ENCODE measurements at places on chromosomes 12 and 14.

- no peak for DNase-seq
Observed at GRCh38 chr12:133217219-133217618, 18.5 kb downstream of the ANHX start.

DNA sequence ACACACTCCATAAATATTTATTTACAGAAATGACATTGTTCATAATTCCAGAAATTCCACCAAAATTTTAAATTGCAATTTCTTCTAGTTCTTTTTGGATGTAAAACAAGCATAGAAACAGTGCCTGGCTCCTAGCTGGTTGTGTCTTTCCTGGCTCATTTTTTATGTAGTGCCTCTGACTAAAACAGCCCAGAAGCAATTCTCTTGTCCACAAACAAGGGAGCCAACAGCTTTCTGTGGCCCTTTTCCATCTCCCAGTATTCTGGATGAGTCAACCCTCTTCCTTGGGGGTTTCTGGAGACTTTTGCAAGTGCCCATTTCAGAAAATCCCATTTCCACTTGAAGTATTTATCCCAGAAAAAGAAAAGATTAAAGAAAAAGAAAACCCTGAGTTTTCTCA, 141.4 kb downstream of the PHLDA1 start:
- DNase-seq: peak; percentile 34

DNA sequence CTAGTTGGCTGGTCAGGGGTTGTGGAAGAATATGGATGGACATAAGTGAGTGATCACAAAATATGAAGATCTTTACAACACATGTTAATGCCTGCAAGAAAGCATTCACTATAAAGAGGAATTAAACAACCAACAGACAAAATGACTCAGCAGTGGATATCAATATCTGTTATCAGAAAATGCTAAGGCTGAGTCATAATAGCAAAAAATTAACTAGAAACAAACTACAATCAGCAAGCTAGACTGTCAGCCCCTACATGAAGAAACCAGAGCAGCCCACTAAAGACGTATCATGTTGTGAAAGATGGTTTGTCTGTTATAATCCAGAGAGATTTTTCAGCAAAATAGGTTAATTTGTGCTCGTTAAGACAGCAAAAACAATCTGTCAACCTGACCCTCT, 472.9 kb downstream of the NELL2 start:
- no peak for DNase-seq

- DNase-seq: no peak
Observed at GRCh38 chr12:56385873-56386272, 23.2 kb upstream of the APOF start.

DNA sequence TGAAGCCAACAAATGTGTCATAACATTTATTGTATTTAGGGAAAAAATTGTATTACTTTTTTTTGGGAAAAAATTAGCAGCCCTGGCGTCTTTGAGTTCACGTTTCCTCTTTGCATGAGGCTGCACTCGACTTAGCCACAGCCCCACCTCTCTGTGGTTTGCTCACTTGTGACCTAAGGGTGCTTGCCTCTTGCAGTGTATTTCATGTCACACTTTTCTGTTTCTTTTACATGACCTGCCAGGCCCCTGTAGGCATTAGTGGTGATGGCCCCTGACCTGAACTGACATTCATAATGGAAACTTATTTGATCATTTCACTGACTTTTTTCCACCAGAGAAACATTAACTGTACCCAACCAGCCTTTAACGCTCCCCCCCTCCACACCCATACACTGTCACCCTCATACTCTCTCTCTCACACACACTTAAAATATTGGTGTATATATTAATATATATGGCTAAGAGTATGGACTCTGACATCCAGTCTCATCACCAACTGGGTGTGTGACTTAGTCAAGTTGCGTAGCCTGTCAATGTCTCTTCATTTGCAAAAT, 122.9 kb downstream of the PRKCH start:
- DNase-seq: no peak

GRCh38 chr14:103705504-103706284, 9.6 kb downstream of the XRCC3 start:
- no peak for DNase-seq

DNA sequence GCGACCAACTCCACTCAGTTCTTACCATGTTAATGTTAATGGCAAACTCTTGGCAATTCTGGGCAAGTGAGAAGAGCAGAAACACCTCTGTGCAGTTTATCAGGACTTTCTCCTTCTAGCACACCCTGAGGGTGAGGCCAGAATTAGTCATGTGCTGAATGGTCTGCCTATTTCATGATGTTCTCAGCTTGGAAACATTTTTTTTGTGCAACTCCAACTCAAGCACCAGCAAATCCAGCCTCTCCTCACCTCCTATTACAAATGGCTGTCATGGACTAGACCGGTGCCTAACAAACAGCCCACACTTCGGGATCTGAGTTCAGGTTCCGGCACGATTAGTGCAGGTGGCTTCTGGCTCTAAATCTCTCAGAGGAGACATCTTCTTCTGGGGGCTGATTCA, 246.0 kb downstream of the ZFP36L1 start:
- peak; percentile 66 for DNase-seq

DNA sequence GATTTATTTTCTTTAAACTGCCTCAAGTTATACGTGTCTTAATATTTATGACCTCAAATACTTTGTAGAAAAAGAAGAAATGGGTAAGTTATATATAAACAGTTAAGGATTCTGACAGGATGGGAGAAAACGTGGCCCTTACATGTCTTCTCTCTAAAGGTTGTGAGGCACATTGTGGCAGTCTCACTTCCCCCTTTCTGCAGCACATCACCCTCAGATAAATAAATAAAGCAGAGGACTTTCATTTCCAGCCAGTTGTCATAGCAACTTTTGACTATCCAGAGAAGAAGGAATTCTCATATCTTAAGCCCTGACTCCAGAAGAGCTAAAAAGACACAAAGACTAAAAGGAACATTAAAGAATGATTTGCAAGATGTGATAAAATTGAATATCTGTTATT, 28.8 kb upstream of the CEP83 start:
- no peak for DNase-seq

DNA sequence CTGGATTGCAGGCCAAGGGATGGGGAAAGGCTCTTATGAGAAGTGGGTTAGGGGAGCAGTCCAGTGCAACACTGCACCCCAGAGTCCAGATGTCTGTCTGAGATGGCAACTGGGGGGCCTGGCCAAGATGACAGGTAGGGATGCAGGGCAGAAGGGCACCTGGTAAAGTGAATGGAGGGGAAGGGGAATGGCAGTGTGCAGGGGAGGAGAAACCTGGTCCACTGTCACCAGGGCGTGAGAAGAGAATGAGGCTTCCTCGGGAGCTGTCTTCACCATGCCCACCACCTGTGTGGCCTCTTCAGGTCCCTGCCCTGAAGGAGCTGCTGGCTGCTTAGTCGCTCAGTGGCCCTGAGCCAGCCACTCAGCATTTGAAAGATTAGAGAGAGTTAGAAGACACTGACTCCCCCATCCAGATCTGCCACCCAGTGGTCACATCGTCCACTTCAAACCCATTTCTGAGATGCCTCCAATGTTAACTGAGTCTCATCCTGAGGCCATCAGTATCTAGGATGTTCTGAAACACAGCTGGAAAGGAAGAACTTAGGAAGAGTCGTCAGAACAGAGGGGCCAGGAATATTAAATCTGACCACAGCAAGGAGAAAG, 57.3 kb downstream of the PLEKHG3 start:
- DNase-seq: no peak

Measured in HT1080 (cell line).